Fibroblast of upper back skin (primary cell): ENCODE measurements at places on chromosomes 3 and 15.

- no peak for DNase-seq
These were observed 44.2 kb upstream of the BCL2A1 start for GRCh38 chr15:80015156-80015555.

- no peak for DNase-seq
These were observed 32.2 kb downstream of the RASGRF1 start for GRCh38 chr15:79058260-79058850.

- DNase-seq = no peak
These were observed 47.1 kb downstream of the SLC12A1 start for GRCh38 chr15:48253172-48253571.

GRCh38 chr3:66527246-66527645, 26.4 kb upstream of the LRIG1 start:
- no peak for DNase-seq

DNA sequence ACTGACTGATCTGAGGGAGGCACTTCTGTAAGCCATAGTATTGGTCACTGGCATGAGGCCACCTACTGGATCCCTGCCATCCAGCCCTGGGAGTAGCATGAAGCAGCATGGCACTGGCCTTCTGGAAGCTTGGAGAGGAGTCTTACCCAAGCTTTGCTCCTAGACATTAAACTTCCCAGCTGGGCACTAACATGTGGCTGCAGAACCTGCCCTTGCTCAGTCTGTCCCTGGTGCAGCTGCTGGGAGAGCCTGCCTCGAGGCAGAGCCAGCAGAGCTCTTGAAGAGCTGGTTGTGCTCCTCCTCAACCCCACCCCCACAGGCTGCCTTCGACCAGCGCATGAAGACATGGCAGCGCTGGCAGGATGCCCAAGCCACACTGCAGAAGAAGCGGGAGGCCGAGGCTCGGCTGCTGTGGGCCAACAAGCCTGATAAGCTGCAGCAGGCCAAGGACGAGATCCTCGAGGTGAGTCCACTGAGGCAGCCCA, 17.1 kb upstream of the SNX22 start:
- DNase-seq = no peak
